Activated naive CD4-positive, alpha-beta T cell (primary cell): ENCODE measurements at places on chromosomes 4 and X.
A peak's percentile ranks its signal among the peaks of the same experiment; 100 is the strongest.

DNA sequence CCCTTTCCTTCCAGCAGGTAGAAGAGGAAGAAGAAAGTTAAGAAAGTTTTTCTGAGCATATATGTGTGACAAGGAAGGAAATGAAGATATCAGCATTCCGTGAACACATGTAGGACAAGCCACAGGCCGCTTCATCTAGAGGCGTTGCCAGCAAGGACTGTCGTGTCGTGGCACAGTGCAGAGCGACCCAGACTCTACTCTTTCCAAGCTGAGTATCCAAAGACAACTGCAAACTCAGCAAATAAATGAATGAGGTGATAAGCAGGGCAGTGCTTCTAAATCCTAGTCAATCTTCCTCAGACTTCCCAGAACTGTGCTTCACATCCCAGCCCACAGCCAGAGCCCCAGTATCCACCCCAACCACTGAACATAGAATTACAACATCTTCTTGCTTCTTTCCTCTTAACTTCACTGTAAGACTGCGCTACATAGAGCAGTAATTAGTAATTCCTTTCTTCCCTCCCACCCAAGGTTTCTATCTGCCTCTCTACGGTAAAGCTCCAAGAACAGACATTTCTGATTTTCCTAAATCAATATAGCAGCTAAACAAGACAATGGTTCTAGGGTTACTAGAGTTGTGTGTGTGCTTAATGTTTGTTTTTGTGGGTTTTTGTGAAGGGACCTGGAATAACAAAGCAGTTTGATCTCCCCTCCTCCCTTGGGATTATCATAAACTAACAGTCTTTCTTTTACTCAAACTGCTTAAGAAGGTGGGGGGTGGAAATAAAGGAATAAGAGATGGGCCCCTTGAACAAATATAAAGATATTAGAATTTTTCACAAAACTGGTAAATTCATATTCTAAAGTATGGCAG is 71.6 kb downstream of the PAPSS1 start:
- DNase-seq: no peak

DNA sequence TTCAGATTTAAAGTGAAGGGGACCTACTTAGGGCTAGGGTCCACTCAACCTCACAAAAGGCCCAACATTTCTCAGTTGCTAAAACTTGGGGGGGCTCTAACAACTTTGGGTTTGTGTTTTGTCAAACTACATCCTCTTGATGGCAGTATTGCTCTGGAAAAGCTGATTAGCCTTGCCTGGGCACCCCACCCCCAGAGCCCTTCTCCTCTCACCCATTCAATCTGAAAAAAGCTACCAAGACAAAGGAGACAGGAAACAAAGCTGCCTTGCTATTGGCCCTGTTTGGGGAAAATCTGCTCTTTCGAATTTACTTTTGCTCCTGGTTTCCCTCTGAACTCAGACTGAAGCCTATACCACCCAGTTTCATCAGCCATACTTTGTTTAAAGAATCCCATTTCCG is 195.2 kb upstream of the STK26 start:
- peak; percentile 1 for DNase-seq

DNA sequence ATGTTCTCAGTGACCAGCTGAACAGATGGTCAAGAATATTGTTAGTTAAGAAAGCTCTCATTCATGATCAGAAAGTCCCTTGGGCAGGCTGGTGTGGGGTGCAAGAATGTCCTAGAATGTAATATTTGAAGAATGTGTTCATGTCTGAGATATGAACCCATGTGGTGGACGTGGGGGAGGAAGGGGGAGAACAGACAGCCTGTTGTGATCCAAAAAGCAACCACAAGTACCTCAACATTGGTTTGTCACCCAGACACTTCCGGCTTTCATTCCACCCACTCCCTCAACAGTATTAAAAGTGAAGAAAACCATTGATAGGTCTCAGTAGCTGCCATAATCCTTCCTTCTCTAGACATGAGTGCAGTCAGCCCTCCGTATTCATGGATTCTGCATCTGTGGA is 82.2 kb downstream of the MAML3 start:
- DNase-seq: peak; percentile 10

DNA sequence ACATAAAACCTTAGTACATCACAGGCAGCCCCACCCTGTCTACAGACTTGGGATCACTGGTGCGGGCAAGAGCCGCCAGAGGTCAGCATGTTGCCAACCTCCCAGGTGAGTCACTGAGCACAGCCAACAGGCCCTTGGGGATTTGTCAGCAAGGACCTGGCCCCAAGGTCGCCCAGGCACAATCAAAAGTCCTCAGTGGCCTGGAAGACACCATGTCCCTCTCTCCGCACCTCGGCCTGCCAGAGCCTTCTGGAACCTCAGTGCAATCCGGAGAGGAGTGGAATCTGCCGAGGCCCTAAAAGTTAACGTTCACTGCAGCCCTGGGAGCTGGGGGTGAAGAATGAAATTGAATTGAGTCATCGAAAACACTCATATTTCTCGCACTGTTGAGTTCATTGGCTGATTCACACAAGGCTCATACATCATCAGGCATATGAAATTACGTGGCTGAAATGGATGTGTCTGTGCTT is 74.3 kb downstream of the WFS1 start:
- no peak for DNase-seq

- no peak for DNase-seq
Observed at GRCh38 chrX:121455890-121456289, 408.5 kb downstream of the GLUD2 start.

- no peak for DNase-seq
Observed at GRCh38 chr4:3802571-3803474, 36.6 kb downstream of the ADRA2C start.

GRCh38 chr4:174265916-174266315 is 17.6 kb downstream of the FBXO8 start:
- no peak for DNase-seq

- no peak for DNase-seq
Observed at GRCh38 chrX:150766351-150767044, 73.3 kb downstream of the MTMR1 start.

- no peak for DNase-seq
Observed at GRCh38 chr4:185998791-185999190, 70.2 kb upstream of the TLR3 start.

DNA sequence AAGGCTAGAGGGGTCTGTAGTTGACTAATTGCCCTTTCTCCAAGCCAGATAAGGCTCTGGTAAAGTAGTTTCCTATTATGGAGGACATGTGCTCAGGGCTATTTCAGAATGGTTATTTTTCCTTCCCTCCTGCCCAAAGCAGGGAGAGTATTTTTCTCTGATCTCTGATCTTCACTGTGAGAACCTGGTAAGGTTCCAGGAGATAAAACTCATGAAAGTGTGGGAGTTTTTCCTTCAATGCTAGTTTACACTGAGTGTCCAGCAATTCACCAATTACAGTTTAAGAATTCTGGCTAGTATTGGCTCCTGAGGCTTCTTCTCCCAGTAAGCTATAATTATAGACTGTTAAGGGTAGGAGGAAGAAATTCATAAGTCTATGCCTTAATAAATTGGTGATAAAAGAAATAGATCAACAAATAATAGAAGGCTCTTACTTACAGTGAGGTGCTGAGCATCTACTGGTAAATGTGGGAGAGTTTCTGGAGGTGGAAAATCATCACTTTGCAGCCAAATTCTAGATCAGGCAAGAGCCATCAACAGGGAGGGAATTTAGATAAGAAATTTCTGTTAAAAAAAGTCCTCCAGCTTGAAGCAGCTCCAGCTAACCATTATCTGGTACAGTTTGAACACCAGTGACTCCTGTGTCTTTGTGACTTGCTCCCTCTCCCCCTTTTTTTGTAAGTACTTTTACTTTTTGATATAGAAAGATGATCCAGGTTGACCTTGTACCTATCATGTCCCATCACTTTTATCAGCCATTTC is 30.9 kb downstream of the CASP6 start:
- no peak for DNase-seq

GRCh38 chr4:54004463-54004862 is 59.9 kb downstream of the CHIC2 start:
- DNase-seq: no peak

DNA sequence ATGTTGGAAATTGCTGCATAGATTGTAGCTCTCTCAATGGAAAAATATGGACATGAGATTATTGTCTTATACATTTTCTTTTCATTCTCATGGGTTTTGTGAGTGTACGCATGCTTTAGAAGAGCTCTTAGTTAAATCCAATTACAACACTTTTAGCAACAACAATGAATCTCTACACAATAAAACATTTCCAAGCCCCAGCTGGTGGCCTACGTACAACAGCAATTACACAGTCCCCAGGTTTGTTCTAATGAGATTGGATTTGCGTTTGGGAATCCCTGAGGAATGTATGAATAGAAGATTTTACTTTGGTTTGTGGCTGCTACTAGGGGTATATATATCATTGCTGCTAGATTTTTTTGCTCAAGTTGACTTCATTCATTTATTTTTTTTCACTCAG is 98.6 kb downstream of the FHDC1 start:
- DNase-seq: no peak

DNA sequence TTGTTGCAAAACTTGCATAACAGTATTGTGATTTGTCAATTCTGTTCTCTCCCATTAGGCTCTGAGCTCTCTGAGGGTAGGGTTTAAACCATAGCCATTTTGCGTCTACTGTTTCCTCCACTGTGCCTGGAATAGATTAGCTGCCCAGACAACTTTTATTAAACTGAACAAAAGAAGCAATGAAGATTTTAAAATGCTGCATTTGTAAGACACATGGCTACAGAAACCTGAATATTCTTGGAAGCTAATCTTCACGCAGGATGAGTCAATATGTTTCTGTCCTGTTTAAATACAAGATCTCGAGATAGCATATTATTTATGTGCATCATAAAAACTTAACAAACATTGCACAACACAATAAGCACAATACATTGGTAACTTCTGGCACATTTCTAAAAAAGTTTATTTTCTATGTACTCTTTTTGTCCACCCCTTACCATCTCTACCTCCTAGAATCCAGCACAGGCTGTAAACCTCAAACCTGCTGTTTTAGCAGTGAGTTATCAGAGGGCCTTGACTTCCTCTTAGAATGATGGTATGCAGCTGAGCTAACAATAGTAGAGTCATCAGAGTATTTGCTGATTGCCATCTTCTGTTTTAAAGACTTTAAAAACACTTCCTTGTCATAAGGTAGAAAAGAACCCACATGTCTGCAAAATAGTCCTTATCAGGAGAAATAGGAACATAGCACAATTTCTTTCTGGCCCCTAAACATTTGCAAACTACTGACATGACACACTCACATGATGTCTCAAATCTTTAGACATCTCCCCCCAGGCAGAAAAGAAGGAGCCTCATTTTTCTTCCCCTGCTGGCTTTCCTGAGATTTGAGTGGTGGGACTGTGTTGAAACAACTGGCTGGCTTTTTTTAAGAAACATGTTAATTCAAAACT is 10.6 kb upstream of the CCNG2 start:
- no peak for DNase-seq

- DNase-seq: no peak
Observed at GRCh38 chr4:170853422-170854021, 763.8 kb upstream of the AADAT start.
